ENCODE measurements at places on chromosomes 11 and 22.
A peak's percentile ranks its signal among the peaks of the same experiment; 100 is the strongest.

- DNase-seq = no peak
Observed at GRCh38 chr11:113460469-113460868, 14.7 kb downstream of the DRD2 start.

DNA sequence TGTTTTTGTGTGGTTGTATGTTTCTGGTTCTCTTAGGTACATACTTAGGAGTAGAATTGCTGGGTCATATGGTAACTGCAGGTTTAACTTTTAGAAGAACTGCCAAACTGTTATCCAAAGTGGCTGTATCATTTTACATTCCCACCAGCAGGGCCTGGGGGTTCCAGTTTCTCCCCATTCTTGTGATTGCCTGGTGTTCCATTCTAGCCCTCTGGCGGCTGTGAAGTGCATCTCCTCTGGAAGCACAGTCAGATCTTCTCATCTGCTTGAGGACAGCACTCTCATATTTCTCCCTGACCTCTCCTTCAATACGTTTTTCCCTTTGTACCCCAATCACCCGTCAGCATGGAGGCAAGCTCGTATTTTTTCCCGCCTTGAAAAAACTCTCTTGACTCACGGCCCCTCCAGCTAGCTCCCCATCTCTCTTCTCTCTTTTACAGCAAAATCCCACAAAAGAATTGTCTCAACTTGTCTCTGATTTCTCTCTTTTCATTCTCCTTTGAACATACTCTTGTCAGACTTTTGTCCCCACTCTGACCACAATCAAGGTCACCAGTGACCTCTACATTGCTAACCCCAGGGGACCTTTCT, 56.8 kb upstream of the THY1 start:
- DNase-seq = no peak

GRCh38 chr22:50556703-50557102, 6.0 kb downstream of the SYCE3 start:
- no peak for DNase-seq

- DNase-seq = no peak
Observed at GRCh38 chr11:113315811-113316210, 1.4 kb downstream of the TTC12 start.

GRCh38 chr22:28141614-28142013, 222.6 kb upstream of the PITPNB start:
- no peak for DNase-seq

GRCh38 chr22:17860220-17860965, 86.1 kb upstream of the BID start:
- no peak for DNase-seq

GRCh38 chr11:78395597-78395996, 22.0 kb downstream of the GAB2 start:
- DNase-seq = no peak

GRCh38 chr11:475941-476340, 25.9 kb downstream of the PTDSS2 start:
- DNase-seq = no peak

- DNase-seq = no peak
Observed at GRCh38 chr22:35882211-35883030, 146.2 kb downstream of the RBFOX2 start.

- no peak for DNase-seq
Observed at GRCh38 chr11:86208572-86208971, 36.0 kb upstream of the EED start.

DNA sequence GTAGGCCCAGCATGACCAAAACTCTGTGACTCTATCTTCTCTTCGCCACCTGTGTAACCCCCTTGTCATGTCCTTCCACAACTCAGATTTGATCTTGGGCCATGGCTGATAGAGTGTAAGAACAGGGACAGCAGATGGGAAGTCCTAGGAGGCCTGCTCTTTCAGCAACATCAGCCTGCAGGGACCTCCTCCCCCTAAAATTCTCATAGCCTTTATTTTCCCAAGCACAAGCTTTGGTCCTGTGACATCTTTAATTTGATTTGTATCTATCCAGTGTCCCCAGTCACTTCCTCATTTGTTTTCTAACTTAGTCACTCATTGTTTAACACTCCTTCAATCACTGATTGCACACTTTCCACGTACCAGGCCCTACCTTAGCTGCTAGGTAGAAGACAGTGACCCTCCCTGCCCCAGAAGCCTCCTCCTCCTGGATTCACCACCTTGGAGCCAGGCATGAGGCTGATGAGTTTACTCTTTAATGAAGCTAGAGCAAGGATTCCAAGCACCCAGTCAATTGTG, 5.3 kb downstream of the UBQLN3 start:
- no peak for DNase-seq

GRCh38 chr11:46894506-46894905, 23.8 kb downstream of the LRP4 start:
- DNase-seq = no peak

GRCh38 chr11:22415476-22415875, 77.3 kb downstream of the SLC17A6 start:
- DNase-seq = no peak

DNA sequence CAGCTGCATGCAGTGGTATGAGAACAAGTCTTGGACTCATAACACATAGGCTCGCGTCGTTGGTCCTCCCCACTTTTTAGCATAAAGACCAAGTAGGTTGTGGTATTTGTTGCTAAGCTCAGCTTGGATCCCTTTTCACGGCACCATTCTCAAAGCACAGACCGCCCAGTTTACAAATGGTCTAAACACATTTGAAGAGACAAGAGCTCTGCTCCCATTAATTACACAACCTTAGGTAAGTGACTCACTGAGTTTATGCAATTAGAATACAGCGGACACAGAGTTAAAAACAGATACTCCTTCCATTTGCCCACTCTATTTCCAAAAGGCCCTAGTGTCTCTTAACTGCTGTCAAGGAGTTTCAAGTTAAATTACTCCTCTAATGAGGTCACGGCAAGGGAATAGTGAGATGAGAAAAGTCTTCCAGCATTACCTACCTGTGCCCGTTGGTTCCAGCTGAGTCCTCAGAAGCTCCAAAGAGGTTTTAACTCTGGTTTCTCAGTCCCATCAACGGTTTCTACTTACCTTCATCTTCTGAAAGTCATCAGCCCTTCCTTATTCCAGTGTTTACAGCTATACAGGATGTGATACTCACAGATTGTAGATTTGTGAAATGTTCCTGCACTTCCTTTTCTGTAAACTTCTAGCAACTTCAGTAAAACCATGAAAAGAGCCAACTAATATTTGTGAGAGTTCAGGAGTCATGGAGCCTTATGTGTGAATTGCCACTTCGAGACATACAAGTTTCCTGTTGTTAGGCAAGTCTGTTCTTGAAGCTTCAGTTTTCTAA, at the start of gene MS4A6A:
TSS of gene MS4A6A (minus strand) at position 543 of the 790 bp plus-strand sequence. CDS start 1,356 bp downstream, outside the sequence.
- no peak for DNase-seq

- no peak for DNase-seq
Observed at GRCh38 chr11:30346068-30346688, 23.3 kb downstream of the ARL14EP start.

- no peak for DNase-seq
Observed at GRCh38 chr11:61168042-61168688, 6.9 kb upstream of the VPS37C start.

GRCh38 chr22:44728761-44729324, 23.5 kb upstream of the ARHGAP8 start:
- DNase-seq = no peak

DNA sequence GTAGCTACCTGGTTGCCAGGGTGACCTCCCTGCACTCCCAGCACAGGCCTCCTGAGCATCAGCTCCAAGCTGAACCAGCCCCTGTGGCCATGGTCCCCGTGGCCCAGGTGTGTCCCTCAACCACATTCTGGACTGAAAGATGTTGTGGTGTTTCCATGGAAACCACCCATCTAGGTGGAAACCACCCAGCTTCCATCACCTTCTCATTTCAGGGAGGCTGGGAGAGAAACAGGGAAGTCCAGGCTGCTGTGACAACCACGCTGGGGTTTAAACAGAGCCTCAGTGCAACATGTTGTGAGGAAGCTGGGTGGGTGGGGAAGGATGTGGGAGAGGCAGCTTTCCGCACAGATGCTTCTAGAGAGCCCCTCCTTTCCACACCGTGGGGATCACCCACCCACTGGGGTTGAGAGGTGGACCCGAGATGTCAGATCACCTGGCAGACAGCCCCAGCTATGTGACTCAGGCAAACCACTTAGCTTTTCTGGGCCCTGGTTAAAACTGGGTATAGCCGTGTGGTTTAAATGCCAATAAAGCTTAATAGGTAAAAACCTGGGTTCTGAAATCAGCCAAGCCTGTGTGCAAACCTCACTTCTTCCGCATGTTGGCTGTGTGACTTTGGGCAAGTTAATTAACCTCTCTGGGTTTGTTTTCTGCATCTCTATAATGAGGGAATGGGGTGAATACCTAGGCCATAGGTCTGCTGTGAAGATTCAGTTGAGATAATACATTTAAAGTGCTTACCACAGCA, 46.4 kb downstream of the CD82 start:
- peak; percentile 66 for DNase-seq

DNA sequence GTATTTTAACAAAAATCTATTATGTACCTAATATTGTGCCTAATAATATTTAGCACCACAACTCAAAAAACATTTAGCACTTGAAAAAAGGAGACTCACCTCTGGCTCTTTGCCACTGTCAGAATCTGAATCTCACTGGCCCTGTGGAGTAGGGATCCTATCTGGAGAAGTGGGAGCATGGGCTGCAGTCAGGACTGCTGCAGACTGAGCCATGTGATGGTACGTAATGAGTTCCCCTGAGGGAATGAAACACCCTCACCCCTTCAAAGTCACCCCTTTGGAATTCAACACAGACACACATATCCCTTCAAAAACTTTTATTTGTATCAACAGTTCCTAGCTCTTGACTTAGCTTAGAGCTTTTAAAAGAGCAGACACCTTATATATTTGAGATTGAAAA, 6.5 kb downstream of the PTPMT1 start:
- no peak for DNase-seq

DNA sequence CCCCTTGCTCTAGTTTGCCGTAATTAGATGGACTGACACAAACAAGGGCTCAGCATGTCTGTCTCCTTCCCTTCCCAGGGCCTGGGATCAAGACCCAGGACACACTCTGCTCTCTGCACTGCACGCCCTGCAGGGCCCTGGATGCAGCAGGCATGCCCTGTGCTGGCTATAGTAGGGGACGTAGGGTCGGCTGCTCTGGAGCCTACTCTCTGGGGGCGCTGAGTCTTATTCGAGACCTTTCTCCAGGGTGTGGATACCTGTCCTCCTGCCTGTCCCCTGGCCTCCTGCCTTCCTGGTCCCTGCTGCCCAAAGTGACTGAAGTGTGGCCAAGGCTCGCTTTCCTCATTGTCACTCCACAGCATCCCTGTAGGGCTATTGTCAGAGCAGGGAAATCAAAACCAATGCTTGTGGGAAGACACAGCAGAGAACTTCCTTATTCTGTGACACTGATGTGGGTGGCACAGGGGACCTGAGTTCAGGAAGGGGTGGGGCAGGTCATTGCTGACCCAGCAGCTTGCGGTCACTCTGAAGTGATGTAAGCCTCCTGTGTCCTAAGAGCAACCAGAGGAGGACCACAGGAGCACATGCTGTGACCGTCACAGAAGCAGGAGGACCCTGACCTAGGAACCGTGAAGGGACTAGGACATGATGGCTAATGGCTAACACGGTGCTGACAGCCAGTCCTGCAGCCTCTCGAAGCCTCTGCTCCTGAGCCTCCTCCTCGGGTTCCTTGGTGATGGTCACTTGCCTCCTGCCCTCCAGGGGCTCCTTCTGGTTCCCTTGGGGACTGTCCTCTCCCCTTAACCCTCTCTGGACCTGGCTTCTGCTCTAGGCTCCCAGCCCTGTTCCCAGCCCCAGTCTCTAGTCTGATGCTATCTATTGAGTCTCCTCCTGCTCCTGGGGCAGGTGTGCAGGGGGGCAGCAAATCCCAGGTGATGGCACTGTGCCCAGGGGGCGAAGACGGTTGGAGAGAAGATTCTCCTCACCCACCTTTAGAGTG, 10.3 kb downstream of the APOBEC3A start:
- no peak for DNase-seq

DNA sequence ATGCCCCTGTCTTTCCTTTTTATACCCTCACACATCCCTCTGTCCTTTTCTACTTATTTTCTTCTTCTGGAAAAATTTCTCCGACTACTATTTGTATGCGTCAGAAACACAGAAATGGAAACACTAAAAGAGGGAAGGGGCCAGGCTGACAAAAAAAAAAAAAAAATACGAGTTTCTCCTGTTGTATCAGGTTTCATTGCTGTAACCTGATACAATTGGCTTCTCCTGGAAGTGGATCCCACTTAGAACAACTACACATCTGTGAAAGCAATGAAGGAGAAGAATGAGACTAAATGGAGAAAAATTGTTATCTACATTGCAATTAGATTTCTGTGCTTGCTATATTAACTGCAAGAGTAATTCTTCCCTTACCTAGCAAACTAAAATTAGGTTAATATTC, 393.9 kb downstream of the GUCY1A2 start:
- no peak for DNase-seq

DNA sequence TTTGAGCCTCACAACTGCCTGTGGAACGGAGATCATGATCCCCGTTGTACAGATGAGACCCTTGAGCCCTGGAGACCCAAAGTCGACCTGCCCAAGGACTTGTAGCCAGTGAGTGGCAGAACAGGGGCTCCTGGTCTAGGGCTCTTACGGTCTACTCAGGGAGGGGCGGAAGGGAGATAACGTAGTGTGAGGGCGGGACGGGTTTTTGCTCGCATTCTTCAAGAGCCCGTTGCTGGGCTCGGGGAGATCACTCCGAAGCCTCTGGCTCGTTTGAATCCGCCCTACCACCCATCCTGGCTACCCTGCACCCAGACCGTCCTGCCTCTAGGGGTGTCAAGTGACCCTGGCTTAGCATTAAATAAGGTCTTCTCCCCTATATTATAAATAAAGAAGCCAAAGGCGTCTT, 639 bp downstream of the CRY2 start:
- DNase-seq = peak; percentile 32

GRCh38 chr11:56698795-56699194, at the start of gene OR9G1:
OR9G1 (plus strand) TSS chr11:56699095; CDS start chr11:56700388, 1,293 bp downstream.
- no peak for DNase-seq

- DNase-seq = no peak
Observed at GRCh38 chr11:126081915-126082250, 19.2 kb upstream of the CDON start.

DNA sequence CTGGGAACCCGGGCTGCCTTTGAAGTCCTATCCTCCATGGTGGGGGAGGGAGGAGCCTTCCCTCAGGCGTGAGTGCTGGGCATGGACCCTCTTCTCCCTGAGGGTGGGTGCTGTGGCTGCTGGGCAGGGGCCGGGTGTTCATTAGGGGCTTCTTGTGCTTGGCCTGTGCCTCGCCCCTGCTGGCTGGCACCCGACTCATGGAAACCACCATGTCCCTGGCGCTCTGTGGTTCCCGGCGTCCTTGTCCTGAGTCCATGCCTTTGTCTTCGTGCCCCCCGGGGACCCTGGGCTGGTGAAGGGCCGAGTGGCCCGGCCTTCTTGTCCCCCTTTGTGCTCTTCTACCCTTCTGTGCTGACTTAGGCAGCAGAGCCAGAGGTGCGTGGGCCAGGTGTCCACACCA, 23.2 kb downstream of the TPCN2 start:
- no peak for DNase-seq

DNA sequence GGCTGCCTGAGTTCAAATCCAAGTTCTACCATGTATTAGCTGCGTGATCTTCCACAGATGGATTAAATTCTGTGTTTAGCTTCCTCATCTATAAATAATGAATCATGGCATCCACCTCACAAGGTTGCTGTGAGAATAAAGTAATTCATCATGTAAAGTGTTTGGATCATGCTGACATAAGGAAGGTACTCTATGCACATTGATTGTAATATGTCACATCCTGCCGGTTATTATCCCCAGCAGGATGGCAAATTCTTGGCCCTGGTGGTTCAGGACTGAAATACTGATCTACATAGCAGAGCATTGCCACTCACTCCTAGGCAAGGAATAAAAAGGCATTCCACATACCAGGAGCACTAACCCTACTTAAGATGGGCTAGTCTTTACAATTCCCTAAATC, 40.8 kb downstream of the LGR4 start:
- no peak for DNase-seq
